ENCODE measurements at places on chromosomes 16 and 17.

GRCh38 chr17:63278728-63279442 is 167.2 kb downstream of the CYB561 start:
- DNase-seq, result no peak

- DNase-seq, result no peak
These were observed 587 bp downstream of the SNX20 start for GRCh38 chr16:50680556-50680893.

GRCh38 chr17:4422864-4423263 is 10.9 kb upstream of the SPNS3 start:
- no peak for DNase-seq

DNA sequence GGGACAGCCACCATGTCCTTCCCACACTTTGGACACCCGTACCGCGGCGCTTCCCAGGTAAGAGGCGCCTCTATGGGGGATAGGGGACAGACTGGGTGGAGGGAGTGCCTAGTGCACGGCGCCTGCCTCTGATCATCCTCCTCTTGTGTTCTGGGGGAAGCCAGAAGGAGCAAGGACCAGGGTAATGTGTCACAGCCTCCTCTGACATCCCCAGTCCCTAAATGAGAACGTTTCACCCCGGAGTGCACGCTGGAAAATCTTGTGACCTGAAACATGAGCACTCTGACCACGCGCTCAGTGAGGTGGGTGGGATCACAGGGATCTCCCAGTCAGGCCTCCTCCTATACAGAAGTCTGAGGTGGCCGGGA is 1.1 kb downstream of the IRX6 start:
- DNase-seq, result no peak

DNA sequence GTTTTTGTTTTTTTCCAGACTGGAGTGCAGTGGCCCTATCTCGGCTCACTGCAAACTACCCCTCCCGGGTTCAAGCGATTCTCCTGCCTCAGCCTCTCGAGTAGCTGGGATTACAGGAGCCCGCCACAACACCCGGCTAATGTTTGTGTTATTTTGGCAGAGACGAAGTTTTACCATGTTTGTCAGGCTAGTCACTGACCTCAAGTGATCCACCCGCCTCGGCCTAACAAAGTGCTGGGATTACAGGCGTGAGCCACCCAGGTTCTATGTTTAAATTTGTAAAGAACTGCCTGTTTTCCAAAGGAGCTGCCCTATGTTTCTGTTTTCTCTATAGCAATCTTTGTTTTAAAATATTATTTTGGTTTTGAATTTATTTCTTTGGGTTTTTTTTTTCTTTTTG is 13.8 kb upstream of the C16orf87 start:
- no peak for DNase-seq

GRCh38 chr17:83009414-83010205 is 69.8 kb upstream of the METRNL start:
- DNase-seq, result no peak

- no peak for DNase-seq
These were observed 1.2 kb downstream of the SNX20 start for GRCh38 chr16:50679676-50680555.

DNA sequence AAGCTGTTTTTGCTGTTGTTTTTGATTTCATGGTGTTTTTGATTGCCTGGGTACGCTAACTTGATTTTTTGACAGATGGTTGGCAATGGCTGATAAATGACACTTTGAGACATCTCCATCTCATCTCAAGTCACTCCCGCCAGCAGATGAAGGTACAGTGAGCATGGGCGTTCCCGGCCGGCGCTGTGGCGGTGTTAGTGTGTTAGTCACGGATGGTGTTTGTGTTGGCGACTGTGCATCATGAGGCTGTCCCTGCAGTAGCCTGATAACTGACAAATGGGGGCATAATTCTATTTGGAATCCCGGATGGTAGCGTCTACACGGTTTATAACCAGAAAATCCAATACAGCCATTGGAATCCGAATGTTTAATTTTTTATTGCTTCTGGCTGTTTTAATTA is 81.6 kb upstream of the ZNF750 start:
- DNase-seq, result no peak

DNA sequence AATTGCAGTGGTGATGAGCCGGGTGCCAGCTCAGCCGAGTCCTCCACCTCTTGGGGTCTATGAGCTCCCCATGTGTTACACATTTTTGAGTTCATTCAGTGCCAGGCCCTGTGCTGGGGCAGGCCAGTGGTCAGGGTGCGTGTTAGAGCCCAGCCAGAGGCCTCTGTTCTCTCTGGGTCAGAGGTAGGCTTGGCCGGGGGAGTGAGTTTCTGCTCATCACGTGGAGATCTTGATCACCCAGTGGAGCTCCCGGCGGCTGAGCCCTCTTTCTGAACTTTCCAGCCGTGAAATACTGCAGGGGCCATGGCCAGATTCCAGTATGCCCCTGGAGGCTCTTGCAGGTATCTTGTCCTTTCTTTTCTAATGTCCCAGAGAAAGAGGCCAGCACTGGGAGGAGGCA is 93.0 kb downstream of the RAP1GAP2 start:
- DNase-seq, result no peak

- DNase-seq, result no peak
These were observed 52.1 kb downstream of the KLHDC4 start for GRCh38 chr16:87713451-87714229.

- no peak for DNase-seq
These were observed 23.9 kb upstream of the LRRC75A start for GRCh38 chr17:16515933-16516332.

GRCh38 chr16:56447286-56447685 is 3.8 kb downstream of the NUDT21 start:
- DNase-seq, result no peak

DNA sequence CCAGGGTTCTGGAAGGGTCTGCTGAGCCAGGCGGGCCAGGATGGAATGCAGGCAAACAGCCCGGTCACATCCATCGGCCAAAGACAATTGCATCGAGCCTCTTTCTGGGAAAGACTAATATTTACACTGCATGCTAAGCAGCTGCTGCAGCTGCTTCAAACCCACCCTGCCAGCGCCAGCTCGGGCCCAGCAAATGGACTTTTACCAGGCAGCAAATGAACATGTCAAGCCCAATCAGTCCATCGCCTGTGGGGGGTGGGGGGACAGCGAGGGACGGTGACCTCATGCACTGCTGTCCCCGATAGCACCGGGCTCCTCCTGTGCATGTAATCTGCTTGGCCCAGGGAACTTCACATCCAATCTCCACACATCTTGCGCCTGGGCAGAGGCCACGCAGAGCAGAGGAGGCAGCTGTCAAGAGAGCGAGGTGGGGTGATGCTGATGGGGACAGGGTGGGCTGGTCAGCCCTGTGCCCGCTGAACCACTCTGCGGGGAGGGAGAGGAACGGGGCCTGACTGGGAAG is 39.4 kb upstream of the CDH5 start:
- no peak for DNase-seq

GRCh38 chr17:40931311-40931710 is 6.1 kb downstream of the KRT23 start:
- no peak for DNase-seq

GRCh38 chr16:20650400-20651166 is 46.9 kb downstream of the ACSM1 start:
- DNase-seq, result no peak

GRCh38 chr17:35082073-35082657 is 18.7 kb upstream of the RFFL start:
- peak; percentile 72 for DNase-seq

- no peak for DNase-seq
These were observed 5.8 kb downstream of the WIPF2 start for GRCh38 chr17:40224718-40225550.

DNA sequence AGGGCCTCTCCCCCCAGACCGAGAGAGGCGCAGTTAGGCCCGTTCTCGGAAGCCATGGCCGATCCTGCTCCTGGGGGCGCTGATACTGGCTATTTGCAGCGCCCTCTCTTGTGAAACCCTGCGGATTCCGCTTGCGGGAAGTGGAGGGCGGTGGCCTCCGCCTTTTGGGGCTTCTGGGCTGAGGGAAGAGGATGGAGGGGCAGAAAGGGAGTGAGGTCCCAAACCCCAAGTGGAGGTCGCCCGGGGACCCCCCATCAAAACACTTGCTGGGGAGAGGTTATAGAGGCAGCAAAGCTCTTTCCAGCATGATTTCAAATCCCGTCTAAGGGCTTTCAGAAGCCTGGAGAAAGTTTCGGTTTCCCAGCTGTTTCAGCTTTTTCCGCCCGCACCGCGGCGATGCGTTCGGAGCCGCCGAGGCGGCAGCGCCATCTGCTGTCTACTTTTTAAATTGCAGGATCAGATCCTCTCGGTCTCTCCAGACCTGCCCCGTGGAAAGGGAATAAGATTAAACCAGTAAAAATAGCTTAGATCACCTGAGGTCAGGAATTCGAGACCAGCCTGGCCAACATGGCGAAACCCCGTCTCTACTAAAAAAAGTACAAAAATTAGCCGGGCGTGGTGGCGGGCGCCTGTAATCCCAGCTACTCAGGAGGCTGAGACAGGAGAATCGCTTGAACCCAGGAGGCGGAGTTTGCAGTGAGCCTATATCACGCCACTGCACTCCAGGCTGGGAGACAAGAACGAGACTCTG is 15.8 kb downstream of the SNX20 start:
- peak; percentile 79 for DNase-seq

DNA sequence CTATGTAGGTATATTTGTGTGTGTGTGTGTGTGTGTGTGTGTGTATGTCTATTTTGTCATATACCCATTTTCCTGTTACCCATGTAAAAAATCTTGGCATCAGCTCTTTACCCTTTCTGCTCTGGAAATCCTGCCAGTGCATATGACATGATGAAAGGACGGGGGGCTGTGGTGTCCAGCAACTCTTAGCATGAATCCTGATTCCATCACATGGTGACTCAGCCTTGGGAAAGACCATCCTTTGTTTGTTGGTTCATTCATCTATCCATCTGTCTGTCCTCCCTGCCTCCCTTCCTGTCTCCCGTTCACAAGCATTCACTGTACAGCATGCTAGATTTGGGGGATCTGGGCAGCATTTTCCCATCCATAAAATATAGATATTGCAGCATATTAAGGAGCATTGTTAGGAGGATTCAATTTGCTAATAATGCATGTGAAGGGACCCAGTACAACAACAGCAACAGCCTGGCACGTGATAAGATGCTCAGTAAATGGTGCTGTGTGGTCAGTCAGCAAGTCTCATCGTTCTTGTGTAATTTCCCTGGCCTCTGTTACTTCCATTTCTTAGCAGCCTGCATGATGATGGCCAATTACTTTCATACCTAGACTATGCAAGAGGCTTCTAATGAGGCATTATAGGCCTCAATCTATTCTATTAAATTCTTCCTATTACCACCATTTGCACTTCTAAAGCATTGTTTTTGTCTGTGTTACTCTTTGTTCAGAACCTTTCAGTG is 191.0 kb downstream of the PRKCA start:
- no peak for DNase-seq

DNA sequence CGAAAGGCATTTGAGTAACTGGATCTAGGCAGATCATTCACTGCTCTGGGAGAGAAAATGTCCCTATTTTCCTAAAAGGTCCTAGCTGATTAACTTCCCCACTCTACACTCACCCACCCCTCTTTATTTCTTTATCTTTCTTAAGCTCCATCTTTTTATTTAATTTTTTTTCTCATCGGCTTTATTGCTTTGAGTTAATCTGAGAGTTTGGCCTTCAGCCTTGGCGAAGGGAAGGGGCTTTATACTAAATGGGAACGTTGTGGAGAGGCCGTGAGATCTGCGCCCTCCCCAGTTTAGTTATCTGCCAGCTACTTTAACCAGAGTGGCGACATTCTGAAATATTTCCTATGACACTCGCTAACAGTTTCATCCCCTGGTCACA is 882 bp upstream of the TOX3 start:
- DNase-seq, result no peak

- no peak for DNase-seq
These were observed at the start of gene FMNL1 for GRCh38 chr17:45221081-45222013. FMNL1 (plus strand) TSS chr17:45221885; CDS start chr17:45222125, 240 bp downstream.

- no peak for DNase-seq
These were observed 104.7 kb downstream of the SMG6 start for GRCh38 chr17:2198927-2199326.

GRCh38 chr17:17958982-17959381 is 13.2 kb downstream of the TOM1L2 start:
- no peak for DNase-seq

GRCh38 chr17:59357219-59357697 is 25.8 kb downstream of the YPEL2 start:
- no peak for DNase-seq

DNA sequence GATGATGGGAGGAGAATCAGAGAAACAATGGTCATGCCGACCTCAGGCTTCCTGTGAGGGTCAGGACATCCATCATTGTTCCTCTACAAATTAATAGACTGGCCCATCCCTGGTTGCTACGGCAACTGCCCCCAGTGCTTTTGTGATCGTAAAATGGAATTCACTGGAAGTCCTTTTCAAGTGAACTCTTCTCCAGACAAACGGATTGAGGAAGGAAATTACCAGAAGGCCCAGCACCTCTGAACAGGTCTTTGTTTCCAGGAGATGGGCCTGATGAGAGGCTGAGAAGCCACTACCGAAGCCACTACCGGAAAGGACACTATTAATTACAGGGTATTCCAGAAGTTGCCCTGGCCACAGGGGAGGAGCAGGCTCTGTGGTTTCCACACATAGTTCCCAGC is 126.0 kb downstream of the MGAT5B start:
- DNase-seq, result no peak

DNA sequence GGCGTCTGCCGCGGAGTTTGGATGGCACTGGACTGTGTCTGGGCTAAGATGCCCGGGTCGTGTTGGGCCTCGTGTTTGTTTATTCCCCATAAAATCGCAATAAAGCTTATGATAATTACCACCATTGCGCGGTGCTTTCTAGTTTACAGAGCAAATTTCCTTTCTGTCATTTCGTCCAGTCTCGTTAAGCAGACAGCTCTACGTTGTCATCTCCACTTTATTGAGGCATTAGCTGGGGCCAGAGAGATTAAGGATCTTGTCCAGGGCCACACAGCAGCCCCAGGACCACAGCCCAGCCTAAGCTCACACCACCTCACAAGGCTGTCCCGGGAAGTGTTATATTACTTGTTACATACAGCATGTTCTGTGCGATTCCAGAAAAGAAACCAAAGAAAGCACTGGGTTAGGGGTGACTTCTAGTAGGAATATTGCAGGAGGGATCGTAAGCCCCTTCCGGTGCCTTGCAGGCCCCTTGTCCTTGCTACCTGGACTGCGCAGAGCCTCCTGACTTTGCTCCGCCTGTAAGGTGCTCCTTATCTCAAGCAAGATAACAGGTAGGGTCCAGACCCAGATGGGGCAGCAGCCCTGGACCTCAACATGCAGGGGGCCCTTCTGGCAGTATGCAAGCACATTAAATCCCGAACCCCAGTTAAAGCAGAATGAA is 6.3 kb downstream of the NOS2 start:
- no peak for DNase-seq
